ENCODE measurements at places on chromosomes 3 and 15.
A peak's percentile ranks its signal among the peaks of the same experiment; 100 is the strongest.

DNA sequence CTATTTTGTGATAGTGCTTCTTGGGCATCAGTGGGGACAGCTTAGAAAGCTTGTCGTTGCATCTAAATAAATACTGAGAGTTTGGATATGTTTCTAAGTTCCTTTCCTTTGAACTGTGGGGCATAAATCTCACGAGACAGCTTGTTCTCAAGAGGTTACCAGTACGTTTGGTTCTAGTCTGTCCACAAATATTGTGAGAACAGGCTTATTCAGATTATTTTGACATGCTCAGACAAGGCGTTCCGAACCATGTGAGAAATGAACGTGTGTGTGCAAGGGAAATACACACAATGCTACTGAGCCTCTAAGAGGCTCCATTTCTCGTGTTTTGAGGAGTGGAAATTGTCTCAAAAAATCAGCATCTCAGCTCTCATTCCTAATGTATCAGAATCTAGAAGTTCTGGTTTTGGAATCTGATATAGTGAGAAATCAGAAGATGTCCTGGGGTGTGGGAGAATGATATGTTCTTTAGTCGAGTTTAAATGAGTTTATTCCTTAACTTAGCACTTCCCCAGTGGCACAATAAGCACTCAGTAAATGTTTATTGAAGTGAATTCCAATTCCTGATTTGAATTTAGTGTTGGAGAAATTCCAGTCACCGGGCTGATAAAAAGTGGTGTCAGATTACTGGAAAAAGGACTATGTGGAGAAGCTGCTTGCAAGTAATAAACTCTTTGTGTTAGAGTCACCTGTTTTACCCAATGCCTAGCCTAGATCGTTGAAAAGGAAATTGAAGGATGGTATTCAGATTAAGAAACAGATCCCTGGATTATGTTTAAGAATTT lies 481.5 kb downstream of the LPP start:
- DNase-seq: no peak

DNA sequence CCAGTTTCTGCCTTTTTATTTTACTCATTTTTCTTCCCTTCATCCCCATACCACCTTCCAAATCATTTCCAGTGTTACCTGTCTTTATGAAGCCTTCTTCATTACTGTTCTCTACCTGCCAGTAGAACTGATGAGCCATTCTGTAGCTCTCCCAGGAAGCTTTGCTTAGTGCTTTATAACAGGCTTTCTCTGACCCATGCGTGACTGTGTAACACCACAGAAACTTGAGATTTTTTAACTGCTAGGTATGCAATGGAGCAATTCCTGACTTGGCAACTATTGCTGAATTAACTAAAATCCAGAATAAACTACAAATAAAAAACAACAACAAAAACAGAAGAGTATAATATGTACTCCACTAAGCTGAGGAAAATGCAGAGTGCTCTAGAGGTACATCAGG lies 289.2 kb downstream of the ROBO1 start:
- DNase-seq: no peak

- DNase-seq: no peak
Observed at GRCh38 chr3:11568503-11569155, 75.1 kb downstream of the VGLL4 start.

DNA sequence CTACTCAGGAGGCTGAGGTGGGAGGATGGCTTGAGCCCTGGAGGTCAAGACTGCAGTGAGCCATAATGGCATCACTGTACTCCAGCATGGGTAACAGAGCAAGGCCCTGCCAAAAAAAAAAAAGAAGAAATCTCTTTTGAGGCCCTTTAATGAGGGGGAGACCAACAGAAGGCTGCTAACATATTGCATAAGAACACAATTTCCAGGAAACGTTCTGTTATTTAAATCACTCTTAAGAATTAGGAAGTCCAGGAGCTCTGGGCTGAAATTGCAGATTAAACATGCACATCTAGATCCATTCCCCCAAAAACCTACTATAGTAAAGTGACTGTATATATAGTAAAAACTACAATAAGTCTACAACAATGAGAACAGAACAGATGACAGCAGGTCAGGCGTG lies 16.1 kb upstream of the BLM start:
- no peak for DNase-seq

DNA sequence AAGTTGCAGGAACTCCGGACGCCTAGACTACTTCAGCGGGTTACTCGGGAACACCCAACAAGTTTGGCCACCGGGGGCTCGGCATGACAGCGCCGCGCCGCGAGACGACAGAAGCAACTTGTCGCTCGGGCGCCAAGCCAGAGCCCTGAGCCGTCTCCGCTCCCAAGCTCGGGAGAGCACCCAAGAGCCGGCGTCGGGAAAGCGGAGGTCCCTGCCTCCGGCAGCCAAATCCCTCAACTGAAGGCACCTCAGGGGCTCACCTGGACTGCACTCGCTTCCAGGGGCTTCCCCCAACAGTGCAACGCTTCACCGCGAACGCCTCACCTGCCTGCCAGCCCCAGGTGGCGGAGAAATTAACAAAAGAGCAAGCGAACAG lies 640 bp downstream of the MB21D2 start:
- no peak for DNase-seq

GRCh38 chr3:71006810-71007785 lies 576.4 kb downstream of the FOXP1 start:
- DNase-seq: no peak

GRCh38 chr3:161070252-161070930 lies 34.8 kb downstream of the B3GALNT1 start:
- no peak for DNase-seq

DNA sequence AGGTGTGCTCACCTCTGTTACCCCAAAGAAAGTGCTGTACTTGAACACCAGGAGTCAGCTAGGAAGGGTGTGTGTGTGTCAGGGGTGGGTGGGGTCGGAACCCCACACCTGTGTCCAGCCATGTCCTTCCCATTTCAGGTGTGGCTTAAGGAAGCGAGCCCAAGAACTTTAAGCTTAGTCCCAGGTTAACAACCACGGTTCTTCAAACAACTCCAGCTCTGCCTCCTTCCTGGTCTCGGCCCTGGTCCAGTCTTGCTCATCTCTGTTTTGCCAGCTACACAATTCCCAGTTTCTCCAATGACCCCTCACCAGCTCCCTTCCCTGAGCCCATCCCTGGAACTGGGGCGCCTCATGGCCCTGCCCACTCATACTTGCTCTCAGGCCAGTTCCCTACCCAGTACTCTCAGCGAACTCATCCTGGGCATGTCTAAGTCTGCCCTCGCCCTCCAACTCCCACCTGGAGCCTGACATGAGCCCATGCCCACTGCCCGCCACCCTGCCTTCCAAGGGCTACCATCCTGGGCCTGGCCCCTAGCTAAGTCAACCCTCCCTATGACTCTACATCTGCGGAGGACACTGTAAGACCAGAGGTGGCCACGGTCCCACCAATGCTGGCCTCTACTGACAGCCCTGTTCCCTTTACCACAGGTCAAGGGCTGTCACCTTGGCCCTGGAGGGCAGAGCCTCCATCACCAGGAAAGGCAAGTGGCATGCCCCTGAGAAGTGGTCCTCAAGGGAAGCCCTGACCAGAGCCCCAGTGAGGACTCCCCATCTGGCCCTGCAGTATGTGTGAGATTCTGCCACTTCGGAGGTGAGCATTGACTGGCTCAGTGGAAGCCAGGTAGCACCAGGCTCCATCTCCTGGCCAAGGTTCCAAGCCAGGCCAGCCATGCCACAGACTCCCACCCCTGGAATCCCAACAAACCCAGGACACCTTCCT lies 9.2 kb downstream of the POC1A start:
- no peak for DNase-seq

DNA sequence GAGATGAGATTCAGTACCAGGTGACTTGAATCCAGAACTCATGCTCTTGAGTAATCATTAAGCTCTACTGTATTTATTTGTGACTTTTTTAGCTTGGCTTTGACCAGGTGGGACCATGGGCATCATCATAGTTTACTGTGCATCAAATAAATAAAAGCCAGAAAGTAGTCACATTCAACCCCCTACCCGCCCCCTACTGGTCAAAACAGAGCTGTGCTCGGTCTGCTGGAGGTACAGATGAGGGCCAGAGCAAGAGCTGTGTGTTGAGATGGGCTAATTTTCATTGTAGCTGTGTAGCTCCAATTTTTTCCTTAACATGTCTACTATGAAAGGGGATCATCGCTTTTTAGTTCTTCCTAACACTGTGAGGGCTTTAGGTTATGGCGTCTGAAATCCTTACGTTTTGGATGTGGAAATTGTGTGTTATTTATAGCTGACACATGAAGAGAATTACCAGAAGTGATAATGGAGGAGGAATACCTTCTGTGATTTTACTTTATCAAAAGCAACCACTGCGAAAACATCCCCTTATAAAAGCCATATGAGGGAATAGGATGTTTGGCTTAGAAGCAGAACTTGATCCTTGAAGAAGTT lies 375.1 kb downstream of the PTPRG start:
- no peak for DNase-seq

DNA sequence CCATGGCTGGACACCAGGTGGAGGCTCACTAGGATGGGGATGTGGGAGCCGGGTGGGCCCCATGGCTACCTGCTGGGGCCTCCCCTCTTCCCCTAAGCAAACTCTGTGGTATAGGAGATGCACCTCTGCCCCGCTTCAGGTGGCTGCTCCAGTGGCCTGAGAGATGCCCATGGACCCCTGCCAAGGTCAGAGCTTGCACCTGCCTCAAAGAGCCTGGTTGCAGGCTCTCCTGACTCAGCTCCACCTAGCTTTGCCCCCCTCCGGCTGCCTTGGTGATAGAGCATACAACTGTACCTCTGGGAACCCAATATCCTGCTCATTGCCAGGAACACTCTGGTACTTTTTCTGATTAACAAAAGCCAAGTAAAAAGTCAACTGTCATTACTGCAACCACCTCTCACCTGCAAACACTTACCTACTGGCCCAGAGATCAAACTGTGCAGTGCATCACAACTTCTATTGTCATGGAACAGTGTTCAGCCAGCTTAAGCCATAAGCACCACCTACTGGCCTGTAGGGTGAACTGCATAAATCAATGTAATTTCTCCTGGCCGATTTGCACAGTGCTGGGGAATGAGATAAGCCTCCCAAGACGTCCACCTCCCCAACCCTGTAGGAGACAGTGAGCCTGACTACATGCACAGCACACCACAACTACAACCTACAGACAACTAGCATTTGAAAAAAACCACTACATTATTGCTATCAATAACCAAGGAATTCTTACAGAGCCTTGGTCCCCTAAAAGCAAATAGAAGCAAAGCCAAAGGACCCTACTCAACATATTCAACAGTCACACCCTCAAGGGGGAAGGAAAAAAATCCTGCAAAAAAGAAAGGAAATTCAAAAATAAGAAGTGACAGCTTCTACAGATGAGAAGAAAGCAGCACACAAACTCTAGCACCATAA lies 352.4 kb upstream of the ARHGEF26 start:
- DNase-seq: peak; percentile 16

GRCh38 chr3:191366675-191367074 lies 36.3 kb upstream of the UTS2B start:
- no peak for DNase-seq

GRCh38 chr3:194203482-194204041 lies 67.6 kb downstream of the HES1 start:
- no peak for DNase-seq

- no peak for DNase-seq
Observed at GRCh38 chr3:24160424-24161095, 215.5 kb downstream of the NR1D2 start.

DNA sequence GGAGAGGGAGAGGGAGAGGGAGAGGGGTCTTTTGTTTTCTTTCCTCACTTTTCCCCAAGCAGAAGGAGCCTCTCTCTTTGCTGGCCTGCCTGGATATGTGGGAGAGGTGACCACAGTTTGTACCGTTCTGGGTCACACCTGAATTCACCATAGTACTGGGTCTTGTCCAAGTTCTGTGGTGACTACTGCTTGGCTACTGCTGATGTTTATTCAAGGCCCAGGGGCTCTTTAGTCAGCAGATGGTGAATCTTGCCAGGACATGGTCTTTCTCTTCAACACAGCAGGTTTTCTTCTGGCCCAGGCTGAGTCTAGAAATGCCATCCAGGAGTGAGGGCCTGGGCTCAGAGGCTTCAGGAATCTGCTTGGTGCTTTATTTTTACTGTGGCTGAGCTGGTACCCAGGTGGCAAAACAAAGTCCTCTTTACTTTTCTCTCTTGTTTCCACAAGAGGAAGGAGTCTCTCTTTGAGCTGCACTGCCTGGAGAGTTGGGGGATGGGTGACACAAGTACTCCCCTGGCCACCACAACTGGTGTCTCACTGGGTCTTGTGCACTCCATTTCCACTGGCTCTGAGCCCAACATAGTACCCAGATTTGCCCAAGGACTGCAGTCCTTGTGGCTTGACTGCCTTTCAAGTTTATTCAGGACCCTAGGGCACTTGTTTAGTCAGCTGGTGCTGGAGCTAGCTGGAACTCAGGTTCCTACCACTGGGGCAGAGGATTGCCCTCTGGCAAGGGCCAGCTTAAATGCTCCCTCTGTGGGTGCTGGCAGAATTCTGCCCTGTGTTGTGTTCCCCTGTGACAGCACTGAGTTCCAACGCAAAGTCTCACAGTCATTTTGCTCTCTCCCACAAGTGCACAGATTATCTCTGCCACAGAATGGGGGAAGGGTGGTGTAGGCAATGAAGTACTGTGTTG lies 16.8 kb upstream of the CCNDBP1 start:
- DNase-seq: no peak

GRCh38 chr15:41795996-41796856 lies 21.9 kb downstream of the MAPKBP1 start:
- no peak for DNase-seq

DNA sequence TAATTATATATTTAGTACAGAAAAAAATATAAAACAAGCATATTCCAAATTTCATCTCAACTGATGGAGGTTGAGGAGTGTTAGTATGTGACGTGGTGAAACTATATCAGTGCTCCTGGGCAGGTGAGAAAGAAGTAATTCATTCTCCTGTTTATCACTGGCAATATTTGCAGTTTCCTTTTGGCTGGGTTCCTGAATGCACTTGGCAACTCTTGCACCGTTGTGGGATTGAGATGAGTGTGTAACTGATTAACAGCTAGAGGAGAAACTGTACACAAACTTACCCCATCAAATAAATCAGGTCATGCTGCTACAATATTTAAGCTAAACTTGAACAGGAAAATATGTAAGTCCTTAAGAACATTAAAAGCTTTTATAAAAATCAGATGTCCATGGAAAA lies 2.1 kb upstream of the ATP13A4 start:
- no peak for DNase-seq

DNA sequence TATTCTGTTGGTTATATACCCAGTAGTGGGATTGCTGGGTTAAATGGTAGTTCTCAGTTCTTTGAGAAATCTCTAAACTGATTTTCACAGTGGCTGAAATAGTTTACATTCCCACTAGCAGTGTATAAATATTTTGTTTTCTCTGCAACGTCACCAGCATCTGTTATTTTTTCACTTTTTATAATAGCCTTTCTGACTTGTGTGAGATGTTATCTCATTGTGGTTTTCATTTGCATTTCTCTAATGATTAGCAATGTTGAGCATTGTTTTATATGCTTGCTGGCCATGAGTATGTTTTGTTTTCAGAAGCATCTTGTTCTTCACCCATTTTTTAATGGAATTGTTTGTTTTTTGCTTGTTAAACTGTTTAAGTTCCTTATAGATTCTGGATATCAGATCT lies 612.7 kb upstream of the SGO1 start:
- DNase-seq: no peak

DNA sequence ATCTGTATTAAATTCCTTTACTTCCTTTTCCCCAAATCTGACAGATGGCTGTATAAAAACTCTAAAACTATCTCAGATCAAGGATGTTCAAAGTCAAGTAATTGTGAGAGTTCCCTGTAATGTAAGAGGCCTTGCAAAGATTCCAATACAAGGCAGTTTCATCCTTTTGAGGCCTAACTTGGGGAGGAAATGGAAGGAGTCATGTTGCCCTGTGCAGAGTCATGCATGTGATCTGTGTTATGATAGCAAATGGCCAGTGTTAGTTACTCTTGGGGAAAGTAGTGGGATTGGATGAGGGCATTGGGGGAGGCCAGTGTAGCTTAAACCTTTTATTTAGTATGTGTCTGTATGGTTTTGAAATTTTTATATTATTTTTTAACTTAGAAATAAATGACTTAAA lies 23.7 kb upstream of the FBXL22 start:
- DNase-seq: no peak
